ENCODE measurements at places on chromosomes 2 and 18.

GRCh38 chr2:214377286-214377624 lies 33.6 kb upstream of the VWC2L start:
- DNase-seq: no peak

DNA sequence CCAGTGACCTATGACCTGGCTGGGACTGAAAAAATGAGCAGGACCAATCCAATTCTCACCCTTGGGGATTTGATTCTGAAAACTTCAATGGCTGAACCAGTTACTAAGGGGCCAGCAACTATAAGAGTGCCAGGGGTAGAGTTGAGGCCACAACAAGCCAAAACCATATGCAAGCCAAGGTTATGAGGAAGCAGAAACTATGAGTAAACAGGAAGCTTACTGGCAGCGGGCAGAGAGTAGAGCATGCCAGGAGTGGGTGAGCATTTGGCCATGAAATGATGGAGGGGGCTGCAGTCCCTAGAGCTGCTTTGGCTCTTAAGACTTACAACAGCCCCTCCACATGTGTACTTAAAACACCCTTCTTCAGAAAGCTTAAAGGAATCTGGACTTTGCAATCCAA lies 82.4 kb downstream of the RBMS1 start:
- DNase-seq: no peak

- no peak for DNase-seq
Observed at GRCh38 chr2:226184940-226185615, 614.5 kb downstream of the IRS1 start.

DNA sequence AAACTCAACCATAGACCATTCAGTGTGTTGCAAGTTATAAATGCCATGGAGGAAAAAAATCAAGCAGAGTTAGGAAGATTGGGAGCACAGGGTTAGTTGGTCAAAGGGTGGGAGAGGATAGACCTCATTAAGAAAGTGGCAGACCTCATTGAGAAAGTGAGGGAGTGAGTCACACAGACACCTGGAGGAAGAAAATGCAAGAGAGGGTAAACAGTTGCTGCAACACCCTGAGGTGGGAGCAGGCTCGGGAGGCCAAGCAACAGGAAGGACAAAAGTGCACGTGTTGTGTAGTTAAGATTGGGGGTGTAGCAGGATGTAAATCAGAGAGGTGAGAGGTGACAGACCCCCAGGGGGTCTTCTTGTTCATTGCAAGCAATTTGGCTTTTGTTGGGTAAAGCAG lies 6.4 kb downstream of the IL1RL1 start:
- no peak for DNase-seq

GRCh38 chr2:174802459-174802858 lies 38.2 kb upstream of the CHRNA1 start:
- no peak for DNase-seq

GRCh38 chr18:63126134-63127069 lies 193.2 kb downstream of the BCL2 start:
- no peak for DNase-seq

GRCh38 chr18:24270937-24271380 lies 126.7 kb downstream of the OSBPL1A start:
- peak; percentile 86 for DNase-seq

- DNase-seq: no peak
Observed at GRCh38 chr2:23246992-23247683, 137.8 kb upstream of the KLHL29 start.

DNA sequence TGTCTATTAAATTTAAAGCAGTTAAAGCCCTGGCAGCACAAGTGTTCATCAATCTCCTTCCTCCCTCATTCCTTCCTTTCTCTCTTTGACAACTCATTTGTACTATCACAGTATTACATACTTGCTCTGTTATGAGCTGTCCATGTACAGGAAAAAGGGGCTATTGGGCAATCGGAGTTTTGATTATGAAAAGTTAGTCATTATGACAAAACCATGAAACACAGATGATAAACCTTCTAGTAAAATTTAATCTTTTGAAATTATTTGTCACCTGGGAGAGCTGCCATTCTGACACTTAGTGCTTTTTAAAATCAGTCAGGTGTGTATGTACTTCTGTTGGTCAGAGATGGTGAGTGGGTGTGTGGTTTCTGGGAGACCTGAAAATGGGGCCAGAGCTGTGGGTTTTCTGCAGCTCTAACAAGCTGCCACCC lies 39.4 kb downstream of the MAP4K4 start:
- DNase-seq: peak; percentile 62

- DNase-seq: no peak
Observed at GRCh38 chr2:31081492-31081891, 56.7 kb downstream of the GALNT14 start.

DNA sequence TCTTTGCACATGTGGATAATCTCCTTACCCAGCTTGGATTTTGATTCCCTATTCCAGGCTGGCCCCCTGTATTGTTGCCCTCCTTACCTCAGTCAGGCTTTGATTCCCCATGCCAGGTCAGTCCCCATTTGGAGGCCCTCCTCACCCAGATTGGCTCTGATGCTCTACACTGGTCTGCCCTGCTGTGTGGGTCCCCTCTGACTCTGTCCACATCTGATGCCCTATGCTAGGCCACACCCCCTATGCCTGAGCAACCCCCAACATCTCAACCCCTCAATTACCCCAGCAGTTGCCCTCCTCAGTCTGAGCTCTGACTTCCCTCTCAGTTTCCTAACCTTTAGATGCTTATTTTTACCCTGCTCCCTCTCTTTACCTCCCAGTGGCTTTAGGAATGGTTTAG lies 89.4 kb downstream of the UBR3 start:
- DNase-seq: no peak

DNA sequence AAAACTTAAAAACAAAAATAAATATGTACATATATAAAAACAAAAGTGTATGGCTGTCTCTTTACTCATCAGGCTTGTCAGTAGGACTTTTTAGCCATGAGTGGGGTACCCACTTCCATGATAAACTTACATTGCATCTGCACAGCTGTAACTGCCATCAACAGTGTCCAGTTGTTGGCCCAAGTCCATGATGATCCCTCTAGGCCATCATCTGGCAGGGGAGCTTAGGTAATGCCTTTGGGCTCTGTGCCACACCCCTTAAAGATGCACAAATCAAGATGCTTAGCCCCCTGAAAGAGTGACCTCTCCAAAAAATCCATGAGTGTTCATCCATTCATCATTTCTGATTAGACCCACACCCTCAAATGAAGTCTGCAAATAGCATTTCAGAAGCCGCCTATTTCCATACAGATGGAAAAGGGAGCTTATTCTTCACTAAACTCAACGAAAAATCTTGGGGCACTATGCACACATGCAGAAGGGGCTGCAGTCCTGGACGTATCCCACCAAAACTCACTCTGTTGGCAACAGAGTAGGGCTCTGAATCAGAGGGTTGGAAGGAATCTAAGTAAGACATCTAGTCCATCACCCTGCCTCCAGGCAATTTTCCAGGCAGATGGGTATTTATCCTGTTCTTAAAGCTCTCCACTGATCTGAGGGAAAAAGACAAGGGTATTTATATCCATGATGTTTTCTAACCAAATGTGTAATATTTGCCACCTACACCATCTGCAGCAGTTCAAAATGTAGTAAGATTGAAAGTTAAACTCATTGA lies 691.0 kb downstream of the ZEB2 start:
- no peak for DNase-seq

DNA sequence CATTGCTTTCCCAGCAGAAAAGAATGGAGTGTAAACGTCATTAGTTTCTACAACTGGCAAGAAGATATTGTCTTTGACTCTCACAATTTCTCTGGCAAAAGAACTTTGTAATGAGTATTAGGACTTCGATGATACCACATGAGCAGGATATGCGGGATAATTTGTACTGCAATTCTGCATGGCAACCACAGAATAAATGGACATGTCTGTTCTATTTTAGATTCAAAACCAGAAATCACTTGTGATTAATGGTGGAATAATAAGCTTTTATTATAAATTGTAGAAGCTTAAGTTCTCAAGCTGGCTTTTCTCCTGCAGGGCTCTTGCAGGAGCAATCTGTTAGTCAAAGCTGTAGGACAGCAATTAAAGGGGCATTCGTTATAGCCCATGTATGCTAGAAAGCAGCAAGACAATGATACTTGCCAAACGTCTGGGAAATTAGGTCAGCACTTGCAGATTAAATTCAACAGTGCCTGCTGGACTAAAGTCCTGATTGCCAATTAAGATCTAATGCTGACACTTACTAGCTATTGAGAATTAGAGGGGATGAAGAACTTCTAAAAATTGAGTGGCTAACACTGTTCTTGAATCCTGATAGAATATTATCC lies 177.9 kb downstream of the PTH2R start:
- no peak for DNase-seq

DNA sequence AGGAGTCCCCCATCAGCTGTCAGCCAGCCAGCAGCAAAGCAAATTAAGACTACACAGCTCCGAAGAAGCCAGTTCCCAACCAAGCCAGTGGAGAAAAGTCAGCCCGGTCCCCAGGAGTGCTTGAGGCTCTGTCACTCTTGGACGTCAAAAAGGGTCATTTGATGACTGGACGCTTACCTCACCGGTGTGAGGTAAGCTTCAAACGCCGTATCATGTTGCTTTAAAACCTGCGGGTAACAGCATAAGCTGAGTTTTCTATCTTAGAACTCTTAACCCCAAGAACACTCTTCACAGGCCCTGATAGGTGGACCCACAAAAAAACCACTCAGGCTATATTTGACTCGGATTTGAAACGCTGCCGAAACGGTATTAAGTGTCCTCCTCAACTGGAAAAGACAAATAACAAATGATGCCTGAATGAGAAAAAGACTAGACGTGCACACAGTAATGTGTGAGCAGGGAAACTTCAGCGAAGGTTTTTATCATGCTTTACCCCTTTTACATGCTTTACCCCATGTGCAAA lies 682 bp upstream of the LNPK start:
- no peak for DNase-seq

GRCh38 chr2:107570876-107571275 lies 255.8 kb upstream of the RGPD4 start:
- no peak for DNase-seq

DNA sequence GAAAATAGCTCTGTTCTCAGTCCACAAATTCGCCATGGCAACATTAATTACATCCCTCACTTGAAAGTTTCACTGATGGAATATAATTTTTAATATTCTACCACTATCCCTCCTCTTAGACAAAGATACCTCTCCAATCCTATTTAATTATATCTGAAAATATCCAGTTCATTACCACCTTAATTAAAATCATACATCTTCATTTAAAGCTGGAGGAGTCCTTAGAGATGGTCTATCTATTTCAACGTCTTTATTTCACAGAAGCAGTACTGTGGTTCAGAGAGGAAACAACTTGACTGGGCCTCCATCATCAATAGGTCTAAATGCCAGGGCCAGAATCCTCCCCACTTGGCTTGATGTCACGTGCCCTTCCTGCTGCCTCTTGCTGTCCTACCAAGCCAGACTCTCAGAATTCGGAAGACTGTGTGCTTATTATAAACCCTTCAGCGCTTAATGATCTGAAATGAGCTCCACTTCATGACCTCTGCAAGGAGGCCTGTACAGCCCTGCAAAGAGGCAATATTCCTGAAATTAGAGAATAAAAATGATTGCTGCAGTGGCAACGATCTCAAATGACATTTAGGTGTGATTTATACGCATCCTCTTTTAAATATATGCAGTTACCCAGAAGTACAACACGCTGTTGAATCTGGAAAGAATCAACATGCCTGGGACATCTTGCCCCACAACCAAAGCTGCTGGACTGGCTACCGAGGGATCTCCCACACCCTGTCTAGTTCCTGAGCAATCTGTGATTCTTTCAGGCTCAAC lies 146.3 kb downstream of the TMEM163 start:
- DNase-seq: no peak

DNA sequence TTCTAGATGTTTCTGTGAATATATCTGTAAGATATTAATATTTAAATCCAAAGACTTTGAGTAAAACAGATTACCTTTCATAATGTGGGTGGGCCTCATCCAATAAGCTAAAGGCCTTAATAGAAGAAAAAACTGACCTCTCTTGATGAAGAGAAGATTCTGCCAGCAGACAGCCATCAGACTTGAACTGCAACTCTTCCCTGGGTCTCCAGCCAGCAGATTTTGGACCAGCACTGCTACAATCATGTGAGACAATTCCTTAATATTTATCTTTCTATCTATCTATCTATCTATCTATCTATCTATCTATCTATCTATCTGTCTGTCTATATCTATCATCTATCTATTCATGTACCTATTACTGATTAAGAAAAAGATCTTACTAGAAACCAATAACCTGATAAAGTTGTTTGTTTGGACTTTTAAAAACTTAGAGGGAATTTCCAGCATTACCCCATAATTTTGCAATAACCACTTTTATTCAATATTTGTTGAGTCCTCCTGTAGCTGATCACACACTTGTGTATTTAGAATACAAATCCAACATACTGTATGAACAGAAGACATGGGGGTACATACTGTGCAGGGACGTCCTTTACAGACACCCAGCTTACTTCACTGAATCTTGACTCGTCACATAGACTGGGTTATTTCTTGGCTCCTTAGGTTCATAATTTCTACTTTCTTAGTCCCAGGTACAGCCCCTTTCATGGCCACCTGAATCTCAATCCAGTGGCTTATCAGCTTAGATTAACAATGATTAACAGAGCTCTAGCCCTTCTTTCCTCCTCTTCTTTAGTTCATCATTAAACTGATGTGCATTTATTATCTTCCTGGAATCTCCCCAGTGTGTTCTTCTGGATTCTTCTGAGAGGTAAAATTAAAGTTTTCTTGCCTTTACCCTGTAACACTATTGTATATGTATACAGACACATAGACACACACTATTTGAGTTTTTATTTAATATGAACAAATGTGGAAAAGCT lies 27.2 kb upstream of the STAT4 start:
- DNase-seq: no peak

GRCh38 chr2:66789741-66790140 lies 354.8 kb downstream of the MEIS1 start:
- no peak for DNase-seq

GRCh38 chr2:177148477-177149154 lies 64.0 kb upstream of the HNRNPA3 start:
- peak; percentile 74 for DNase-seq

DNA sequence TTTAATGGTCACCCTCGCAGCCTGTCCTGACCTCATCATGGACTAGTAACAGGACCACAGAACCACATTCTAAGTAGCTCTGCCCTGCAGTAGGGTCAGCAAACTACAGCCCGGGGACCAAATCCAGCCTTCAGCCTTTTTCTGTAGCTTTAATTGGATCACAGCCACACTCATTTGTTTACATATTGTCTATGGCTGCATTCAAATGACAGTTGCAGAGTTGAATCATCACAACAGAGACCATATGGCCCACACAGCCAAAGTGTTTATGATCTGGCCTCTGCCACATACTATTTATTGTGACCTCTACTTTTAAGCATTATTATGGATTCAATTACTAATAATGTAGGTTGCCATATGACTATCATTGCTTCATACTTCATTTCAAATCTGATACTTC lies 47.7 kb downstream of the MAP3K19 start:
- DNase-seq: no peak
